ENCODE measurements at places on chromosomes 1 and 21.

- no peak for DNase-seq
Measured at GRCh38 chr1:119115311-119115710, 25.1 kb downstream of the WARS2 start.

DNA sequence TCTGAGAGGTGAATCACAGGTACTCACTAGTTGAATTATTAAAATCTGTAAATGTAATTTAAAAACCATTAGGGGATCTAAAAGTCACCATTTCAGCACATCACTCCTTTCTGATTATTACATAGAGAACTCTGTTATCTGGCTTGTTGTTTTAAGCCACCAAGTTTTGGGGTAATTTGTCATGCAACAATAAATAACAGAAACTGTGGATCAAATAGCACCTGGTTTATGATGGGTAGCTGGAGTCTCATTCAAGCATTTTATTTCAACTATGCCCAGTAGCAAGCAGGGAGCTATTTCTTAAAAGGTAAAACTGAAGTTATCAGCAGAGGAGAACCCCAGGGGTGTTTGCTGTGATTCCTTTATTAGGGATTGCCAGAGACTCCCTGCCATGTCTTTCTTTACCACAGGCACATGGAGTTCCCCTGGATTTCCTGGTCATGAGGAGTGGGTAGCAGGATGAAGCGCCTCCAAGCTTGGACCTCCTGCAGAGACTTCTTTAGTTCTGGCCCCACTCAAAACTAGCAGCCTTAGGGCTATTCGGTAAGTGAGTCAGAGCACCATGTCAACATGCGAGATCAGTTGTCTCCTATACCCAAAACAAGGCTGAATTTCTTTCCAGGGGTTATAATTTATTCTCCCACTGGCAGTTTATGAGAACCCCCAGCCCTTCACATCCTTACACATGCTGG, 179.2 kb downstream of the GIPC2 start:
- DNase-seq: no peak

DNA sequence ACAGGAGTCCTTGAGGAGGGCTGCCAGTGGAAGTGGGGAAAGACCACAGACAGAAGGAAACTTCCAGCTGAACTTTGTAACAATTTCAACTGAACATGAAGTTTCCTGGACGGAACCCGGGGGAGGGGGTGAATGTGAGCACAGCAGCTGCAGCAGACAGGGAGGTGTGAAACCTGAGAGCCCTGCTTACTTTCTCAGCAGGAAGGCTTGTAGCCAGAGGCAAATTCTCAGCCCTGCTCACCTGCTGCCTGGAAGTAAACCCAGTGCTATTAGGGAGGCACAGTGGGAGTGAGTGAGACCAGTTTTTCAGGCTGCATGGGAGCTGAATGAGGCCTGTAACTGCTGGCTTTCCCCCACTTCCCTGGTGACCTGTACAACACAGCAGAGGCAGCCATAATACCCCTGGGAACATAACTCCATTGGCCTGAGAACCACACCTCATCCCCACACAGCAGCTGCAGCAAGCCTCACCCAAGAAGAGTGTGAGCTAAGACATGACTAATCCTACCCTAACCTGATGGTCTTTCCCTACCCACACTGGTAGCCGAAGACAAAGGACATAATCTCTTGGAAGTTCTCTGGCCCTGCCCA, 9.6 kb upstream of the SPRR2F start:
- DNase-seq: no peak

DNA sequence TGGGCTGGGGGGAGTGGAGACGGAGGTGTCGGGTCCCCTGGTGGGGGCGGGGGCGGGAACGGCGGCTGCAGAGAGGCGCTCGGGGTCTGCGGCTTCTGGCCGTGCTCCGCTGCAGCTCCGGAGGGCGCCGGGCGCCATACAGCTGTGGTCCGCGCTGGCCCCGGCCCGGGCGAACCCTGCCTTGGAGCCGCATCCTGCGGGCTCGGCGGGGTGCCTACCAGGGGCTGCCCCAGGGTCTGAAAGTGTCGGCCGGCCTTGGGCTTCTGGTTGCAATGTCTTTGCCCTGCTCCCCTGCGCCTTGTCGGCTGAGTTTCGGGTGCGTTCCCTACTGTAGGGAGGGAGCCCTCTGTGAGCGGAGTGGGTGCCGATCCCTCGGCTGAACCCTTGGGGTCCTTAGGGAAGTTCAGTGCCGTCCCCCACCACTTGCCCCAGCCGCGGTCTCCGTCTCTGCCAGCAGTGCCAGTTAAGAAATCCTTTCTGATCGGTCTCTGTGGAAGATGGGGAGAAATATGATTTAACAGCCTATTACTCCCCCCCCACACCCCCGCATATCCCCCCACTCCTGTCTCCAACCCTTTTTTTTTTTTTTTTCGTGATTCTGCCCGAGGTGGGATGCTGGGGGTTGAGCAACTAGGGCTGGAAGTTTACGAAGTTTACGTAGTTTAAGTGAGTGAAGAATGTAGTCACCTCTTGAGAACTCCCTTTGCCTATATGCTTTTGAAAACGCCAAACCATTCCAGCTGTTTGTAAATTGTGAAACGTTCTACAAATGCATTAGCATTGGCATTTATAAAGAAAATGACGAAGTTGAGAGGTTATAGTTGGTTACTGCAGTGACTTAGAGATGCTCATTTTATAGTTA, 588 bp downstream of the NEXN start:
- DNase-seq: peak; percentile 21

- no peak for DNase-seq
Measured at GRCh38 chr1:74065081-74065480, 132.9 kb downstream of the LRRIQ3 start.

DNA sequence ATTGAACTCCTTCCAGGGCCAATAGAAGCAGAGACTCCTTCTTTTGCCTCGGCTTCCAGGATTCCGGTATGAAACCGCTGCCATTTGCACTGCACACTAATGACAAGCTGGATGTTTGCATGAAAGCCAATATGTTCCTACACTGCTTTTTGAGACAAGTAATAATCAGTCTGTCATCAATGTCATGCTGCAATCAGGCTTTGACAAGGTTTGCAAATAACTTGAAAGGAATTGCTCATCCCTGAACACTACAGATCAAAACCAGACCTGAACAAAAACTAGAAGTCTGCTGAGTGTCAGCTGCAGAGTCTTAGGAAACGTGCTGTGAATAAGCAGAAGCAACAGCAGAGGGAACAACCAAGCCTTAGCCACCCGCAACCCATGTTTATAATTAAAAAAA, 720.7 kb upstream of the CXADR start:
- DNase-seq: no peak

GRCh38 chr1:30416221-30416820, 307.1 kb downstream of the MATN1 start:
- no peak for DNase-seq

- DNase-seq: peak; percentile 81
Measured at GRCh38 chr1:150619576-150620509, 9.6 kb downstream of the ENSA start.

DNA sequence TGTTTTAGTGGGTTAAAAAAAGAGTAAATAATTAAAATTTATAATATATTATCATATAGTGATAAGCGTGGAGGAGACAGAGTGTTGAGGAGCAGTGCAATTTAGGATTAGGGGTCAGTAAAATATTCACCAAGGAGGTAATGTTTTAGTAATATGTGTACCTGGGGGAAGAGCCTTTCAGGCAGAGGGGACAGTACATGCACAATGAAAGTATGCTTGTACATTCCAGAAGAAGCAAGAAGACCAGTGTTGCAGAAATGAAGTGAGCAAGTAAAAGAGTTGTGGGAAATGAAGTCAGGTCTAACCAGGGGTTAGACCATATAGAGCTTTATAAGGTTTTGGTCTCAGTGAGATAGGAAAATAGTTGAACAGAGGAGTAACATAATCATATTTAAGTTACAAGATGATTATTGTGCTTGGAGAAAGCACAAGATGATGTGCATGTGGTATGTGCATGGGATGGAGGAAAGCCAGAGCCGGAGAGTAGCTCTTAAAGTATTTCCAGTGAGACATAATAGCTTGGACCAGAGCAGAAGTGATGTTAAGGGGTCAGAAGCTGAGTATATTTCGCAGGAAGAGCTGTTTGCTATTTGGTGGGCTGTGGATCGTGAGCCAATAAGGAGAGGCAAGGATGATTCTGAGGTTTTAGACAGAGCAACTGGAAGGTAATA, 44.8 kb downstream of the SNX7 start:
- DNase-seq: no peak

DNA sequence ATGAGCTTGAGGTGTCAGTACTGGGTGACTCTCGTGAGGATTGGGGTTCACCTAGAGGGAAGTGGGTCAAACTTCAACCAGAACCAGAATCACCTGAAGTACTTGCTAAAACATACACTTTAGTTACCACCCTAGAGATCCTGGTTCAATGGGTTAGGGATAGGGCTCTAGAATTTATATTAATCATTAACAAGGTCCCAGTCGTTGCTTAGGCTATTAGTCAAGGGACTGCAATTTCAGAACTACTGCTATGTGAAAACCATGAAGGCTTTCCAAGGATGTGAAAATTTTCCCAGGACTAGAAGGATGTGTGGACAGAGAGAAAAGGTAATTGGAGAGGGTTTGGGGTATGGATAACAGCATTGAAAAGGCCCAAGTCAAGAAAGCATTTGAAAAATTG, 162.6 kb downstream of the GRIK1 start:
- no peak for DNase-seq

DNA sequence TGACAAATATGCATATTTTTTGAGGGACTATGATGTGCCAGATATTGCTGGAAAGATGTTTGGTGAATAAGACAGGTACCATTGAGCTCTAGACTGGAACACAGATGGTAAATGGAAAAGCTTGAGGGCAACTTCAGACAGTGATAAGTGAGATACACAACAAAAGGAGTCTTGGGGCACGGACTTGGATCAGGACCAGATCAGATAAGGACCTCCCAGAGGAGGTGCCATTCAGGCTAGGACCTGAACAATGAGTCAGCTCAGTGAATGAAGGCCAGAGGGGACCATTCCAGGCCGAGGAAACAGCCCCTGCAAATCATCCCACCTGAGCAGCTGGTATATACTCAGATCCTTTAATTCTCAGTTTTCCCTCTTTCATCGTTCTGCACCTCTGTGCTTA, 1.8 kb upstream of the KCNJ15 start:
- no peak for DNase-seq

GRCh38 chr1:158101455-158101854, 79.2 kb upstream of the CD1D start:
- DNase-seq: no peak

DNA sequence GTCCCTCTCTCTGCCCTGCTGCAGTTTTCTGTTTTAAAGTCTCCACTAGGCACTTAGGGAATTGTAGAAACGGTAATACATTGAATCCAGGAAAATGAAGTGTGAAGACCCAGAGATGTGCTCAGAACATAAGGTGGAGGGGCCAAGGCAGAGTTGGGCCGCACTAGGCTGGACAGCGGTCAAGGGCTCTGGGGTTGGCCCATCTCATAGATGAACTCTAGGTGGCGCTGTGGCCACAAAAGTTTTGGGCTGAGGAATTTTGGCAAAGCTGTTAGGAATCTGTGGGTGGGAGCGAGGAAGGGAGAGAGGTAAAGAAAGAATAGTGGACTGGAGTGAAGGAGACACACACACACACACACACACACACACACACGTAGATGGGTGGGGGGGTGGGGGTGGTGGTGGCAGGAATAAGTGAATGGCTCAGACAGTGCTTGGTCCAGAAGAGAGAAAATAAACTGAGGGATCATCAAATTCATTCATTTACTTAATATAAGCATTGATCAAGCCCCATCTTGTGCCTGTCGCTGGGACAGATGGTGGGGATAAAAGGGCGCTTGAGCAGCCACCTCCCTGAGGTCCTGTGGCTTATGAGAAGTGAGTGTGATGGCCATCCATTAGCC, 258.5 kb downstream of the TRABD2B start:
- DNase-seq: no peak

DNA sequence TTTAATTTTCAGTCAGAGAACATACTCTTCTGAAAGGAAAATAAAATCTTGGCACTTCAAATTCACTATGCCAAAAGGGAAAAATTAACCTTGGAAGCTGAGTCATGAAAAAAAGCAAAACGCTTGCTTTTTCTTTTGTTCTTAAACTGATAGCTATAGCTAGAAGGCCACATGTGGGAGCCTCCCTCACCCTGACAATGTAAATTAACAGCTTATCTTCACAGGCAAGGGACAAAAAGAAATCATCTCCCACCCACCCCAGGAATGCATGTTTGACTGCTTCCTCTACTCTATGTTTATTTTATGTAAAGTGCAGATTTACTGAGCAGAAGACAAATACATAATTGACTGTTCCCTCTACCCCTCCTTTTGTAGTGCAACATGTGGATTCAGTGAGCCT, 38.0 kb downstream of the EBNA1BP2 start:
- DNase-seq: no peak

GRCh38 chr1:50979937-50980336, 9.9 kb downstream of the CDKN2C start:
- DNase-seq: no peak

DNA sequence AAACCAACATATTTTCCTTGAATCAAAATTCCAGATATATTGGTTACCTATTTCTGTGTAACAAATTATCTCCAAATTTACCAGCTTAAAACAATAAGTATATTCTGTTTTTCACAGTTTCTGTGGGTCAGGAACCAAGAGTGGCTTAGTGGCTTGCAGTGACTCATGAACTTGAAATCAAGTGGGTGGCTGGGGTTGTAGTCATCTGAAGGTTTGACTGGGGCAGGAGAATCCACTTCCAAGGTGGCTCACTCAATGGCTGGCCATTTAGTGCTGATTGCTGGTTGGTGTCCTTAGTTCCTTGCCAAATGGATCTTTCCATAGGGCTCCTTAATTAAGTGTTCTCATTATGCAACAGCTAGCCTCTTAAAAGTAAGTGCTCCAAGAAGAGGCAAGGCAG, 43.8 kb downstream of the ALG14 start:
- no peak for DNase-seq

DNA sequence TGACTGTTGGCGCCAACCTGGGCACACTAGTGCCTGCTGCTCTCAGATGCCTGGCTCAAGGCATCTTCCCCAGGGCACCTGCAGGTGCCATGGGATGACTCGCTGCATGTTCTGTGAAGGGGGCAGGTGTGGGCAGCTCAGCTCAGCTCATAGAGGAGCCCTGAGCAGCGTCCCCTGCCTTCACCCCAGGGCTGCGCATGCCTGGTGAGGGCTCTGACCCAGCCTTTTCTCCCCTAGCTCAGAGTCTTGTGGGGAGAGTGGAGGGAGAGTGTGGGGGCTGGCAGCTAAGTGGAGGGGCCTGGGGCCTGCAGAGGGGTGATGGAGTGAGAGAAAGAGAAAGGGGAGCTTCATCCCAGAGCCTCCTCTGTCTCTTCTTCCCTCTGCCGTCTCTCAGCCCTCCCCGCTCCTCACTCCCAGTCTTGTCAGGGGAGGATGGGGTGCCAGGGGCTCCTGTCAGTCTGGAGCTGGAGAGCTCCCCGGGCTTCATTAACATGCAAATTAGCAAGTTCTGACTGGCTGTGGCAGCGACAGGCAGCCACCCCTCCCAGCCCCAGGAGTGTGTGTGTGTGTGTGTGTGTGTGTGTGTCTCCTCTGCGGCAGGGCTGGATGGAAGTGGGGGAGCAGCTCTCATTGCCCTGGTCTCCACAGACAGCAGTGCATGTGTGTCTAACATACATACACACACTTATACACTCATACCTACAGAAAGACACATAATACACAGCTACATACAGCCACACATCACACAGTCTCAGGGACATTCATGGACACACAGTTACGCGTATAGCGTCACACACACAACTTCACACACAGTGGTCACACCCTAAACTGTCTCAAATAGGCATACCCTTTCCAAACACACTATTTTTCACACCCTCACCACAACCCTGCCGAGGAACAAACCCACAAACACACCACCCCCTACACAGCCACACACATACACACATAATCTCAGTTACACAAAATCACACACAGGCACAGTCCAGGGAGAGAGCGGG, 34.0 kb downstream of the FOXO6 start:
- DNase-seq: no peak

All from common myeloid progenitor, CD34-positive (primary cell).